ENCODE measurements at places on chromosomes 3 and 15.

DNA sequence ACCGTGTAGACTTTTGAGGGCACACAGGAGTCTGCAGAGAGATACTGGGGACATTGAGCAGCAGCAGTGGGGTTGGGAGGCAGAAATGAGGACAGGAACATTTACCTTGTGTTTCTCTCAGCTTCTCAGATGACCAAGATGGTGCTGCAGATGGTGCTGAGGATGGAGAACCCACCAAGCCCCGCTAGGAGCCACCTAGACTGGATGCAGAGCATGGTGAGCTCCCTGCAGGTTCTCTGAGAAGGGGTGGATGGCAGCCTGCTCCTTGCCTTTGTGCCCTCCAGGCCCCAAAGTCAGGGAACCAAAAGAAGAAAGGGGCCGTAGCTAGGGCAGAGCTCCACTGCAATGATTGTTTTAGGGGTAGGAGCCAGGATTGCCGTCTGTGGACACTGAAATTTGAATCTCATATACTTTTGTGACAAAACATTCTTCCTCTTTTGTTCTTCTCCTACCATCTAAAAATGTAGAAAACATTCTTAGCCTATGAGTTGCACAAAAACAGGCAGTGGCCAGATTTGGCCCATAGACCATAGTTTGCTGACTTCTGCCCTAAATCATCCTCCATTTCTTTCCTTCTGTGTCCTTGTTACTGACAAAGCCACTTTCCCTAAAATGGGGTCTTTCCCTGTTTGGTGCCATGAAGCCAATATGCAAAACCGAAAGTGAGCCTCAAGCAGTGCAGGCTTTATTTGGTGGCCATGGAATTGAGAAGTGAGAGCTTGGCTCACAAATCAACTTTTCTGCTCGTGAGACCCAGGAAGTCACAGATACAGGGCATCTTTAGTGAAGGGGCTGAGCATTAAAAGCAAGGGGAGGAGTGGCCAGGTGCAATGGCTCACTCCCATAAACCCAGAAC lies 11.9 kb upstream of the MUC20 start:
- DNase-seq: no peak

GRCh38 chr15:73442968-73443367 lies at the start of gene REC114:
Gene REC114, plus strand, starts transcription at chr15:73443164. Its CDS starts 22 bp downstream, at chr15:73443186.
- no peak for DNase-seq

DNA sequence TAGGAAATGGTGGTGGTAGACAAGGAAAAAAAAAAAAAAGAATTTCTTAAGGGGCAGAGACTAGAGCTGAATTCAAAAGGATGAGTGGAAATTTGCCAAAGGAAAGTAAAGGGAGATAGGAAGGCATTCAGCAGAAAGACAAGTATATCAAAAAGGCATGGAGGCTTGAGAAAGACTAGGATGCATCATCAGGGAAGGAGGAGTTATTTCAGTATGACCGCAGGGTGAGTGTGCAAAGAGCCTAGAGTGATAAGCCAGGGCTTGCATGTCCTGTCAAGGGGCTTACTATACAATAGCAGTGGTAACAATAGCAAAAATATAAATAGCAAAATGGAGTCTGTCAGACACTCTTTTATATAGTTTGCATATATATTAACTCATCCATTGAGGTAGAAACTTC lies 112.0 kb downstream of the FRMD4B start:
- no peak for DNase-seq

DNA sequence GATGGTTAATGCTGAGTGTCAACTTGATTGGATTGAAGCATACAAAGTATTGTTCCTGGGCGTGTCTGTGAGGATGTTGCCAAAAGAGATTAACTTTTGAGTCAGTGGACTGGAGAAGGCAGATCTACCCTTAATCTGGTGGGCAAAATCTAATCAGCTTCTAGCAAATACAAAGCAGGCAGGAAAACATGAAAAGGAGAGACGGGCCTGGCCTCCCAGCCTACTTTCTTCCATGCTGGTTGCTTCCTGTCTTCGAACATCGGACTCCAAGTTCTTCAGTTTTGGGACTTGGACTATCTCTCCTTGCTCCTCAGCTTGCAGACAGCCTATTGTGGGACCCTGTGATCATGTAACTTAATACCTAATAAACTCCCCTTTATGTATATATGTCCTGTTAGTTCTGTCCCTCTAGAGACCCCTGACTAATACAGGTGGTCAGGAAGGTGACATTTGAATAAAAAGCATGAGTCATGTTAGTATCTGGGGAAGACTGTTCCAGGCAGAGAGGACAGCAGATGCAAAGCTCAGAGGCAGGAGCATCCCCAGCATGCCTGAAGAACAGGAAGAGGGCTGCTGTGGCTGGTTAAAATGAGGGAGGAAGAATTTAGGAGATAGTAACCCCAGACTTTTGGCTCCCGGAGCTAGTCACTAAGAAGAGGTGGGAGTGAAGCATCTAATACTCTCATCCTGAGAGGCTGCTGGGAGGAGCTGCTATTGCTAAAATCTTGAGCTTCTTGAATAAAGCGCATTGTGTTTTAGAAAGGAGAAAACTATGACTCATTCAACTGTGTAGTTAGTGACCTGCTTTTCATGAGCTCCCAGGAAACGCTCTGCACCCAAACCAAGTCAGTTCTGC lies 207.4 kb upstream of the HES1 start:
- no peak for DNase-seq

DNA sequence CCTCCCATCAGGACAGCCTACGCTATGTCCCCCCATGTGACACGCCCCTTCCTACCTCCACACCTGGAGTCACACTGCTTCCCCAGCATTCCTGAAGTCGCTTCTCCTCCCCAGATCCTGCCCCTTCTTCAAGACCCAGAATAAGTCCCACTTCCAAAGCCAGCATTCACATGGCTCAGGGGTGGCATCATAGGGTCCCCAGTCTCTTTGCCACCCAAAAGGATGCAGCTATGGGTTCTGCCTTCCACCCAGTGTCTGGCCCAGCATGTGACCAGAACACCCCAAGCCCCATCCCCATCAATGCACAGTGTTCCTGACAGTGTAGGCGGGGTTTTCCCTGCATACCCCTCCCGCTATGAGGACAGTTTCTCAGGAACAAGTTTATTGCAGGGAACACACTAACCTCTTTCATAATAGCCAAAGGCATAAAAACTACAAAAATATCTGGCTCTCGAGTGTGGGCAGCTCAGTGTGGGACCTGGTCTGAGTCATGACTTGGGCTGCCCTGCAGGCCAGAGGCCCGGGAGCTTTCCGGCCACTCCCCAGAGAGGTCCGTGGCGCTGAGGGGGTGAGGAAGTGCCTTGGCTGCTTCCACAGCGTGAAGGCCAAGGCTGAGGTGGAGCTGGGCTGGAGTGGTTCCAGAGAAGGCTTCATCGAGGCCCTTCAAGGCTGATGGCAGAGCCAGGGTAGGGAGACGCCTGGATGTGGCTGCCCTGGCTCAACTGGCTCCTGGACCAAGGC lies 5.8 kb downstream of the ISLR start:
- no peak for DNase-seq

- no peak for DNase-seq
Measured at GRCh38 chr15:38768970-38769369, 204.4 kb upstream of the RASGRP1 start.

DNA sequence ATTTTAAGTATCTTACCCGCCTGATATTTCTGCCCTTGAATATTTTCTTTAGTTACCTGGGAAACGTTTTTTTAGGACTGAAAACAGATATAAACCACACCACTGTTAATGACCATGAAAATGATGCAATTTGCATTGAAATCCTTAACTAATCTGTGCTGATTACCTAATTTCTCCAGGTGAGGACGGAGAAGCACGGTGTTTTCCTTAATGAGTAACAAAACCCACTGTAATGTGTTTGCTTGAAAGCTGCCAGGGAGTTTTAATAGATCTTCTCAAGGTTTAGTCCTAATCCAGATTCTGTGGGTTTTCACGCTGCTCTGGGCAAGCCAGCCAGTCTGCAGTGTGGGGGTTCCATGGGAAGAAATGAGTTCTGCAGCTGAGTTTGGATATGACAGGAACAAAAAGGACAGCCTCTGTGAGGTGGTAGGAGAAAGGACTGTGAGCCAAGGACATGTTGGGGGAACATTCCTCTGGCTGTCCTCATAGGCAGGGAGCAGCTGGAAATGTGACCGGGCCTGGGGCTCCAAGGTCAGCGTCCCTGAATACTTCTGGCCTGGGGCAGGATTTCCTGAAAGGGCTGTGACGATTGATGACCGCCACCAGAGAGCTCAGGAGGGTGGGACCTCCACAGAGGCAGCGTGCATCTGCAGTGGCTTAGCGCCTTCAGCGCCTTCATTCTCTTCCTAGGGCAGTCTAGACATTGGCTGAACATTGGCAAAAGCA lies 18.6 kb downstream of the THSD4 start:
- DNase-seq: no peak

DNA sequence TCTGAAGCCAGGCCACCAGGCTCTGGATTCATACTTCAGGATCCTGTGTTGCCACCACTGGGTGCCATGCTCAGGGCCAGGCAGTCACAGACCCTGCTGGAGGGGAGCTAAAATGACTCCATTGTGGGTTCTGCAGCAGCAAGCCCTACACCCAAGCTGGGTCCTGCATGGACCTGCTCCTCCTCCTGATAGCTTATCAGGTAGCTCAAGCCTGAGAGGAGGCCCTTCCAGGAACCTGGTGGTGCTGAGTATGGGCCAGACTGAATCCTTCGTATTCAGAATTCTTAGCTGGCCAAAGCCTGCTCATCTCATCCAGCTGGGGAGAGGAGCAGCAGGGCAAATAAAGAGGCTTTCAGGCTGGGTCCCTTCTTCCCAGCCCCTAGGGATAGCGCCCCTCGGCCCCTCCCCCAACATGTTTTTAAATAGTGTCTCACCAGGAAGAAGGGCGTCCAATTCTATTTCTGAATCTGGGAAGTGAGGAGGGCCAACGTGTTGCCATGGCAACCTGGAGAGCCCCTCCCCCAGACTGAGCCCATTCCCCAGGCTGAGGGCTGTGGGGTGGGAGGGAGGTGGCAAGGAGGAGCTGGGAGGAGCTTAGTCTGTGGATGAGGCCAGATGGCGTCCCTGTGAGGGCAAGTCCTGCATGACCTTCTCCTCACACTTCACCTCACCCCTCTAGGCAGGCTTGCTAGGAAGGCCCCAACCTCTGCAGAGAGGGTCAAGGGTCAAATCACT lies 11.0 kb upstream of the CAMKV start:
- DNase-seq: no peak

- DNase-seq: no peak
Measured at GRCh38 chr3:10377148-10377725, 56.3 kb upstream of the SEC13 start.

DNA sequence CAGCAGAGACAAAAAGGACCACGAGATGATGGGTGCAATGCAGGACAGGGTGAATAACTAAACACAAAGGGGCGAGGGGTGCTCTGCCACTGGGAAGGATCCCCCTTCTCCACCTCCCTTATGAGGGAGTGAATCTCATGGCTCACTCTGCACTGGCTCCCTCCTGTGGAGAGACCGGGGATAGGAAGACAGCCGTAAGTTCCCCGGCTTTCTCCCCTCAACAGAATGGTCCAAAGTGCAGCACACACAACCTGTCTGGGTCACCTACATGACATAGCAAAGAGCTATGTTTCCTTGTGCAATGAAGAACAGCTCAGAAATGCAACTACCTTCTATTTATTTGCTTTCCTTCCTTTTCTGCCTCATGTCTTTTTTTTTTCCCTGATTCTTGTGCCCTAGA lies 7.8 kb upstream of the ACSBG1 start:
- DNase-seq: no peak

All from stimulated activated CD8-positive, alpha-beta memory T cell treated with anti-CD3 and anti-CD28 coated beads, Interleukin-7, amount 100 ng/mL, for 1 hour (primary cell).